ENCODE measurements at places on chromosomes 3 and 15.

GRCh38 chr3:160018959-160019358, 30.3 kb downstream of the IL12A start:
- no peak for DNase-seq

- peak; percentile 29 for DNase-seq
Measured at GRCh38 chr3:50405249-50405648, 45.9 kb upstream of the TMEM115 start.

DNA sequence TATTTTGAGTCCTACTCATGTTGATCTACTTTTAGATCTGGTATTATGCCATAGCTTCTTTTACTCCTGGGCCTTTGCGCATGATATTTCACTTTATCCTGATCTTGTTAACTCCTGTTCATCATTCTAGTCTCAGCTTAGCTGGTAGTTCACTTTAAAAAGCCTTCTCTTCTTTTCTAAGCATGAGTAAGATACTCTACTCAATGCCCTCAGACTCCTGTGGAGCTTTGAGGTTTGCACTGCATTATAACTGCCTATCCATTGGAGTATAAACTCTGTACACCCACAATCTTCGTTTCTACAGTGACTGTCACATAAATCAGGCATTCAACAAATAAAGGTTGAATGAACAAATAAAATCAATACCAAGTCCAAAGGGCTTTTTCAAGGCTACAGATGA, 357.9 kb upstream of the KCNH8 start:
- no peak for DNase-seq

DNA sequence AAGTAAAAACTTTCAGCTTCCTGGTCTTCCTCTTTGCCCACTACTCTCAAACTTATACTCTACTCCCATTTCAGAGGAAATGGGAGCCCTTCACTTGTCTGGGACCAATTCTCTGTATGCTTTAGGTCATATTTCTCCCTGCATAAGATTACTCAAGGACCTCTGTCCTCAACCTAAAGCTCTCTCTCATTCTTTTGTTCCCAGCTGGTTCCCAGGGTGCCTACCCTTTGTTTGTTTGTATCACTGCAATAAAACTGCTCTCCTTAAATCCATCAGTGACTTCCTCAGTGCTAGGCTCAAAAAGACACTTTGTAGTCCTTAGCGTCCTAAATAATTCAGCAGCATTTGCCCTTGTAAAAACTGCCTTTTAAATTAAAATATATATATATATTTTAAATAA, 2.9 kb downstream of the NGRN start:
- DNase-seq = no peak

GRCh38 chr3:97066531-97066930, 252.1 kb downstream of the EPHA6 start:
- DNase-seq = no peak

- DNase-seq = no peak
Measured at GRCh38 chr15:55254916-55255679, 34.5 kb downstream of the RAB27A start.

DNA sequence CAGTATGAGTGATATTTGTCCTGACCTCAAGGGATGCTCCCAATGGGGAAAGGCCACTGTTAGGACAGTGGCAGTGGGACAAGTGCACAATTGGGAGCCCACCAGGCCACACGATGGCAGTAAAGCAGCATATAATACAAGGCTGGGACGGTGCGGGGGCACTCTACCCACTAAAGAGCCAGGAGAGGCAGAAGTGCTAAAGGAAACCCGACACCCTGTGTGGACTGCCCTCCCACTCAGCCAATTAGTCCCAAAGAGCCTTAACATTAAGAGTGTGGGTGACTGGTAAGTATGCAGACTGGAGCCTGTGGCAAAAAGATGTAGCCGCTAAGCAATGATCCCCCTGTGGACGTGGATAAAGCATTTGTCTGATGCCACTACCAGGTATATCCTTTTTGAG, 8.2 kb upstream of the ZNF589 start:
- DNase-seq = peak; percentile 69

GRCh38 chr3:142077859-142078500, 71.4 kb downstream of the TFDP2 start:
- no peak for DNase-seq

- DNase-seq = no peak
Measured at GRCh38 chr15:98854496-98854895, 153.1 kb downstream of the PGPEP1L start.

GRCh38 chr15:94987085-94987484, 755.7 kb downstream of the MCTP2 start:
- no peak for DNase-seq

- DNase-seq = no peak
Measured at GRCh38 chr3:117793622-117794265, 1084.2 kb downstream of the TUSC7 start.

DNA sequence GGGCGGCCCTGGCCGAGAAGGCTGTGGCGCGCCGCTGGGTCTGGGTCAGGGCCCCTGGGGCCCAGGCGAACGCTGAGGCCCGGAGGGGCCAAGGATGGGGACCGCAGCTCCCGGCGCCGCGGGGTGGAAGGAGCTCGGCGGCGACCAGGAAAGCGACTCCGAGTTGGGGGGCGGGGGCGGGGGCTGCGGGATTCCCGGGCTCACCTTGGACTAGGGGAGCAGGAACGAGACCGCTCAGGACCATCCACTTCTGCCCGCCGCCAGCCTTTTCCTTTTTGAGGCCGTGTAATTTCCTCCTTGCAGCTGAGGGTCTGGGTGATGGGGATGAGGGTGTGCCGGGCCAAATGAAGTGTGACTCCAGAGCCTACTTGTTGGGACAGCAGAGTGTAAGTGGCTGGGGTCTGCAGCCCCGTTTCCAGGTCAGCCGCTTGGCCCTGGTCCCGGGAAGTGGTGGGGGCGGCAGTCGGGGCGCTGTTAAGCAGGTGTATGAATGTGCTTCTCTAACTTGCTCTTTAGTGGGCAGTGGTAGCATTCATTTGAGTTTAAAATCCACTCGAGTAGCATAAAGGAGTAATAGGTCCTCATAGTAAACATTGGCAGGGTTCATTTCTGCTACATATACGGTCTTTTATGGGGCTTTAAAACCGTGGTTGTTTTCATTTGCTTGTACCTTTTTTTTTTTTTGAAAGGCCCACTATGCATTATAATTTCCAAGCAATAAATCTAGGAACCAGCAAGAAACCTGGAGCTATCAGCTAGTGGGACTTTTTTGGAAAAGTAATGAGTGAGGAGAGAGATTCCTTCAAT, 717 bp downstream of the PXK start:
- DNase-seq = peak; percentile 46

GRCh38 chr3:99087277-99087676, 185.8 kb upstream of the DCBLD2 start:
- no peak for DNase-seq

DNA sequence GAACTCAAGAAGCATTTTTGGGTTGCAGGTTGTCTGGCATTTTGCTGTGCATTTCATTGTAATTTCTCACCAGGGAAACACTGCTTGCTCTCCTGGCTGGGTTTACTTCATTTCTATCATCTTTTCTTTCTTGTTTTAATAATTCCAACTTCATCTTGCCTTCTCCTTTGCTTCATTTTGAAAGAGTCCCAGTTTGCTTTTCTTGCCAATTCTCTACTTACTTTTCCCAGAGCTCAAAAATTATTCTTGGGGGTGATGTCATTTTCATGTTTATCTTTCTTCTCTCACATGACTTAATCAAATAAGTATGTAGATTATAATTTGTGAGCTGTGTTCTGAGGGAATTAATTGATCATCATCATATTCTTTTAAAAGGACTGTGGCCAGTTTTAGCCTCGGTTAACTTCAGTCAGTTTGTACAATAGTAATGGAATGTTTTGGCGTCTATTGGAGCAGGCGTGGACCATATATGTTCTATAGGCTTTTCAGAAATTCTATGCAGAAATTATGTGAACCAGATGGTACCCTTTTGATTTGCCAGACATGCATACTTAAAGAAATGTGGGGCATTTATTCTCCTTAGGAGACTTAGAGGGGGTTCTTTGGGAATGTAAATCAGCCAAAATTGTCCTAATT, 30.1 kb downstream of the SH3GL3 start:
- DNase-seq = no peak

DNA sequence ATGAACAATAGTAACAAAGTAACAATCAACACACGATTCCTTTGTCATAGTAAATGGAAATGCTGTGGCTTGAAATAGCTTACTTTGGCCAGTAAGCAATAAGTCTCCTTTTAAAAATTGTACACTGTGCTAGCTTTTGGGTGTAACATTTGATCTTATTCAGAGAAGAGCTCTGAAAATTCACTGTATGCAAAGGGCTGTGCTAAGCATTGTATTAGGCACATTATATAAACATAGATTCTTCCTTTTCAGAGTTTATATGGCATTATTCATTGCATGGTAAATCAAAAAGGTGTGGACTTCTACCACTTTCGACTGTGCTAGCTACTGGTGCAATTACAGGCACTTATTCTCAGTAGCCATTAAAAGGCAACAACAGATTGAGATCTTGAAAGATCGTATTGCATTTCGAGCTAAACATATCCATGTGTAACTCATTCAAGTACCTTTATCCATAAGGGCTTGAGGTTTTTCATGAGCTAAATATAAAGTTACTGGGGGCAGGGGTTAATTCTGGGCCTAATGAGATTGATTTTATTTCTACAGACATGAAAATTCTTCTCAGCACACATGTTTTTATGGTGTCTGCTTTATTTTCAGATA, 246.8 kb downstream of the NR1D2 start:
- DNase-seq = no peak
